ENCODE measurements at places on chromosomes 5 and 9.

- DNase-seq, result no peak
Measured at GRCh38 chr9:114001794-114002261, 76.3 kb downstream of the AMBP start.

DNA sequence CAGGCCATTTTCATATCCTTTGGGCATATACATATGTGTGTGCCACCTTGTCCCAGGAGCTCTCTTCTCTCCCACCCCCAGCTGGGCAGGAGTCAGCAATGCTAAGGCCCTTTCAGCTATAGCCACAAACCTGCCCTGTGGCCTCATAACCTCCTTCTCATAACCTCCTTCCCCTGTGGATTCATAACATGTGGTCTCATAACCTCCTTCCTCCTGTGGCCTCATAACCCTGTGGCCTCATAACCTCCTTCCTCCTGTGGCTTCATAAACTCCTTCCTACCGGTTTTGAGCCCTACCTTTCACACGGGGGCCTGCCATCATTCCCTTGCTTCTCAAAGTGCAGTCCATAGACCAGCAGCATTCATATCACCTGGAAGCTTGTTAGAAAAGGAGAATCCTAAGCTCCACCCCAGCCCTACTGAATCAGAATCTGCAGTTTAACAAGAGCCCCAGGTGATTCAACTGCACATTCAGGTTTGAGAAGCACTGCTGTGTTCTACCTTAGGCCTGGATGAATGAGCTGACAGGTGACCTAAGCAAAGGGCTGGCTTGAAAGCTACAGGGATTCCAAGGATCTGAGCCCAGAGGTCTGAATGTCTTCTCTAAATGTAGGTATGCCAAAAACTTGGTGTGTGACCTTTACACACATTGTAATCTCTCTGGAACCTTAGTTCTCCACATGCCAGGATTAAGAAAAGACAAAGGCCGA lies 41.9 kb upstream of the PLPP6 start:
- no peak for DNase-seq

- DNase-seq, result no peak
Measured at GRCh38 chr5:22531986-22532385, 321.2 kb downstream of the CDH12 start.

GRCh38 chr5:167765352-167765751 lies 526.1 kb upstream of the WWC1 start:
- DNase-seq, result no peak

GRCh38 chr9:77997611-77998284 lies 33.9 kb downstream of the GNAQ start:
- DNase-seq, result no peak

- no peak for DNase-seq
Measured at GRCh38 chr5:1799110-1799601, 481 bp downstream of the MRPL36 start.
